Epithelial cell of proximal tubule (primary cell): ENCODE measurements at places on chromosomes 1 and 21. TPM values are rescaled to one million over a fixed set of nuclear protein-coding genes. Genes with fewer than 3 reads are reported as not detected.

DNA sequence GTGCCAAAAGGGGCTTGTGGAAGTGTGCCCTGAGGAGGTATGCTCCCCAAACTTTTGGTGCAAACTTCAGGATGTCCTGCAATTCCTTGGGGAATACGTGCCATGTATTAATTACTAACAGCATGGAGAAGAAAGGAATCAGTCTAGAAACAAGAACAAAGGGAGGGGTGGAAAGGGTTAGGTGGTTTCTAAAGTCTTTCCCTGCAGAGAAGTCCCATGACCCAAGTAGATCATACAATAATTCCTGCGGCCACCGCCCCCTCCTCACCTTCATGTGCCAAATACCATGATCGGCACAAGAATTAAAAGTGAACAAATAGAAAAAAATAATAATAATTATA, 258.2 kb downstream of the PLPP3 start:
- DNase-seq = no peak

DNA sequence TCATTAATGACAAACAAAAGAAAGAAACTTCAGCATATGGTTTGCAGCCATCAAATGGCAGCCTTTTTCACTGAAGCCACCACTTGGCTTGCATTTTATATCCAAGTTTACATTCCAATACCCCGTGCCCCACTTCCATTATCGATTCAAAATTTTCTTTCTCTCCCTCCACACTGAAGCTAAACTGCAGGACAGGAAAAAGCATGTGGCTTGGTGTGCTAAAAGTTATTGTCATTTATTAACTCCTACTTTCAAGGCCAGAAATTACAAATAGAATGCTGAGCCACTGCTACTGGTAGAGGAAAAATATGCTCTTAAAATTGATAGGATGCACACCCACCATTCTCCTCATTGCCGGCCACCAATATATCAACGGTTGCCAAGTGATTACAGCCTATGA, 351.6 kb upstream of the DUSP10 start:
- no peak for DNase-seq

GRCh38 chr21:44845418-44846223, 27.8 kb upstream of the SUMO3 start:
- DNase-seq = no peak

GRCh38 chr1:236854605-236854983, 59.5 kb downstream of the MTR start:
- no peak for DNase-seq

DNA sequence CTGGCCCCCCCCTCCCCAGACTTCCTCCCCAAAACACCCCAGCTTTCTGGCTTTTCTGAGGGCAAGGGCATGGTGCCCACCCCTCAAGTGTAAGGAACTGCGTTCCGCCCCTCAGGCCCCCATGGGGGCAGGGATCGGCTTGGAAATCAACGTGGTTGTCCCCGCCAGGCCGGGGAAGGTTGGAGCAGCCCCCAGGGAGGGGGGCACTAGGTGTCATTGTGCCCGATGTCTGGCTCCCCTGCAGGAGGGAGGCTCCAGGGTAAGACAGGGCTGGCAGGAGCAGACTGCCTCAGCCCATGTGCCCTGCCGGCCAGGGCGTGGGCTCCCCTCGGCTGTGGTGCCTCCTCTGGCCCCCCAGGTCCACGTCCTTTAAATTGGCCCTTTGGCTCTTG, 7.4 kb upstream of the TFAP2E start:
- no peak for DNase-seq

GRCh38 chr1:21325231-21325718, 35.0 kb upstream of the ECE1 start:
- no peak for DNase-seq

DNA sequence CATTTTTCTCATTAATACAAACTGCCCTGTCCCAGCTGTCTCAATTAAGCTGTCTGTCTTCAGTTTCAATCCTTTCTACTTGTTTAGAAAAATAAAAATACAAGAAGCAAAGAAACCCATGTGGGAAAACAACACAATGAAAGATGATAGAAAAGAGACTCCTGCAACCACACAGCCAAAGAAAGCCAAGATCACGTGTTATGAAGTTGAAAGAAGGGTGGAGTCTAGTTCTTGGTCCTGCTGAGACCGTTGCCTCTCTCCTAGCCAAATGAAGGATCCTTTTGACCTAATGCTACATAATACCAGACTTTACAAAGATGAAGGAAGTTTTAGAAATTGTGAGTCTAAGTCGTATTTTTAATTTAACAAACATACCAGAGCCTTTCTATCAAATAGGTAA, 218.8 kb upstream of the RRP15 start:
- no peak for DNase-seq

DNA sequence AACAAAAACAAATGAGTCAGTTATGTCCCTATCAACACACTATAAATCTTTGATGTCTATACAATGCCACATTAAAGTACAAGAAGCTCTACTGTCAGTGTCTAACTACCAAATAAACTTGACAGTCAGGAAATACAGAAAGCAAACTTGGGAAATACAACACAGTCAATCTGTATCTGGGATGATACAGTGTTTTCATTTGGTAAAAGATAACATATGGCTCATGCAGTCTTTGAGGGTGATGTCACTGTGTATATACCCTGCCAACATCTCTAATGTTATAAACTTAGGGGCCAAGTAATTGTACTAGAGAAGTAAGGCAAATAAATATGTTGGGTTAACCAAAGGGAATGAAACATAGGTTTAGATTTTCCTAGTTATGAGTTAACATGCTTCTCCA, 552.5 kb upstream of the ADAMTS5 start:
- no peak for DNase-seq

DNA sequence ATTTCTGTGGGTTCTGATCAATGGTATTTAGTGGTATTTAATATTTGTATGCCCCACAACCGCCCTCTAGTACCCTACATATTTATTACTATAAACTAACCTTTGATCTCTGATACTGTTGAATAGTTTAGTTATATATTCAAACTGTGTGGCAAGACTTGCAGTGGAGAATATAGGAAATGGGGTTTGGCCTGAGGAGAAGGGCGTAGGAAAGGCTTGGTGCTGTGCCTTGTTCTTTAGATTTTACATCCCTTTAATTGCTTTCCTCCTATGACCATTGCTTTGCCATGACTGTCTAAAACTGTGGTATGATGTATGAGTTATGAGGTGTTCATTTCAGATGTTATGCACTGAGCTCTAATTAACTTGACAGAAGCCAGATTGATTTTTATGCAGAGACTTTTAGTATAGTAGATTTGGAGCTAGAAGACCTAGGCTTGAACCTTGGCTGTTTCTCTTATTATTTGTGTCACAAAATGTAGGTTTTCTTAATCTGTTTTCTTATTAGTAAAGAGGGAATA, 18.6 kb downstream of the DISP1 start:
- DNase-seq = no peak

GRCh38 chr1:81950037-81950436, 149.3 kb downstream of the ADGRL2 start:
- no peak for DNase-seq

DNA sequence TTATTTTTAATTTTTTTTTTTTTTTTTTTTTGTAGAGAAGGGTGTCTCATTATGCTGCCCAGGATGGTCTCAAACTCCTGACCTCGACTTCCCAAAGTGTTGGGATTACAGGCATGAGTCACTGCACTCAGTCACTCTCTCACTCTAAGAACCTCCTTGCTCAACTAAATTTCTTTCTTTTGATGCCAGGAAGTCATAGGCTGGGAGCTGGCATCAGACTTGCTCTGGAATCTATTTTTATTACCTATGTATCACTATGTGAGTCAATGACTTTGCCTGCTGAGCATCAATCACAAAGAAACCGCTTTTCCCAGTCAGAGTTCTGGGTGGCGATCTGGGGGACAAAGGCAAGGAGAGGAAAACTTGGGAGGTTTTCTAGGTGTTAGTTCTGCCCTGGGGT, 35.5 kb upstream of the PARP1 start:
- DNase-seq = peak; percentile 39

DNA sequence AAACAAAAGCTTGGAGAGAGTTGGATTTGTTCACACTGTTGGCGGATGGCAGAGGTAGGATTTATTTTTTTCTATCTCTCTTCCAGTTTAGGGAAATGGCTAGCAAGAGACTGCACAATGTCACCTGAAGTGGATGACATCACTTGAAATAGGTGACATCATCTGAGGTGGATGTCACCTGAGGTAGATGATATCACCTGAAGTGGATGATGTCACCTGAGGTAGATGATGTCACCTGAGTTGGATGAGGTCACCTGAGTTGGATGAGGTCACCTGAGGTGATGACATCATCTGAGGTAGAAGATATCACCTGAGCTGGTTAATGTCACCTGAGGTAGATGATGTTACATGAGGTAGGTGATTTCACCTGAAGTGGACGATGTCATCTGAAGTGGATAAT, 413.4 kb downstream of the DSCAM start:
- DNase-seq = no peak

GRCh38 chr1:10697621-10698160, 98.8 kb downstream of the CASZ1 start:
- no peak for DNase-seq

DNA sequence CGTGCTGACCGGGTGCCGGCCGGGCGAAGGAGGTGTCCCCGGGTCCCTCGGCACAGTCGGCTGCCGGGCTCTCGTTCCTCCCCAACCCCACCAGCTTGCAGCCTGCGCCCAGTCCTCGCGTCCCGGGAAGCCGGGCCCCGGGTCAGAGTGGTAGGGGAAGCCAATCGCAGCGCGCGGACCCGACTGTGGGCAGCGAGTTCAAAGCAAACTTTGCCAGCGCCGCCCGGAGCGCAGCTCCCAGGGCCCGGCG, 328 bp downstream of the MYCL start:
- DNase-seq = no peak

GRCh38 chr1:229716069-229716468, 90.0 kb downstream of the URB2 start:
- no peak for DNase-seq

DNA sequence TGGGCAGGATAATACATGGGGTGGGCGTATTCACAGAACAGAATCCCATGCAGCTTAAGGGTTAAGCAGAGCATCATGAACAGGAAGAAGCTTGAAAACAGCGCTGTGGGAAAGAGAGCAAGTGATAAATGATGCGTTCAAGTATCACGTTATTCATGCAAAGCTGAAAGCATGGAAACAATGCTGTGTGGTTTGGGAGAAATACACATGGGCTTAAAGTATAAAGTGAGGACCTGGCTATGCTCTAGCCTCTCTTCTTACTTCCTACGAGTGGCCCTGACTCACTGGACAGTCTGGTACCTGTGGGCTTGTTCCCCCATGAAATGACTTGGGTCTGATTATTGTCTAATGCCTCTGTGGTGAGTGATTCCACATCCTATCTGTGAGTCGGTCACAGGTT, 25.7 kb downstream of the TMPRSS2 start:
- DNase-seq = no peak

DNA sequence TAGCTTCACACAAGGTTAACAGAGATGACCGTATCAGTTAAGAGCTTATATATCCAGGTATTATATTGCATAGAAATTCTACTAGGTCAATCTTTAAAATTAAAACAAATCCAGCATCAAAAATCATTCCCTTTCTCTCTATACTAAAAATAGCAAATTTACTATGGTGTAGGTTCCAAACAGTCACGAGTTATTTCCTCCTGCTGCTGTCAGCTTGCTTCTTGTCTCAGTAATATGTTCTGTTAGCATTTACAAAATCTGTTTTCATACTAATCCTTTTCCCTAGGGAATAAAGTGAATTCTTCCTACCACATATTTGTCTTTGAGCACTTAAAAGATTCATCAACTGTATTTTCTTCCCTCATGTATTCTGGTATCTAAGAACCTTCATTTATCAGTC, 2.5 kb downstream of the WDR26 start:
- no peak for DNase-seq

- no peak for DNase-seq
Measured at GRCh38 chr21:33047231-33047630, 21.5 kb downstream of the OLIG2 start.

DNA sequence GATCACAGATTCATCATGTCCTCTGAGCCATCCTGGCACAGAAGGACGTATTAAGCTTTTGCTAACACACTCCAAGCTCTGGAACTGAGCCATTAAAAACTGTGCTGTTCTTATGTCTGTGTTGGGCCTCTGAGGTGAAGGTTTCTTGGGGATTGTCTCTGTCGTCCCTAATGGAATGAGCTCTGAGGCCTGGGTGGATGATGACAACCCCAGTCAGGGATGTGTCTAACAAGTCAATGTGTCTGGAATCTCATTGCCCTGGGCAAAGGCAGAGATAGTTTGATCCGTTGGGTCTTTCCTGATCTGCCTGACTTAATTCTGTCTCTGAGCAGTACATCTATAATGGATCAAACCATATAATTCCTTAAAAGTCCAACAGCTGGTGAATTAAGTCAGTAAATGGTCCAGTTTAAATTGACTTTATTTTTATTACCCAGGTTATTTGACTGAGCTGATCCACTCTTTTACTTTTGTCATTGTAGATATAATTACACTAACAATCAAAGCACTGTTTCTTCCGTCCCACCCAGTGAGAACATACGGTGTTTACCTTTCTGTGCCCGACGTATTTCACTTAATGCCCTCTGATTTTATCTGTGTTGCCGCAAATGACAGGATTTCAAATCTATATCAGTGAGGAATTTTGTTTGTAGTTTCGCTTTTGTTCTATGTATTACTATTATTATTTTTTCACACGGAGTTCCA, 38.8 kb upstream of the OR2B11 start:
- no peak for DNase-seq

DNA sequence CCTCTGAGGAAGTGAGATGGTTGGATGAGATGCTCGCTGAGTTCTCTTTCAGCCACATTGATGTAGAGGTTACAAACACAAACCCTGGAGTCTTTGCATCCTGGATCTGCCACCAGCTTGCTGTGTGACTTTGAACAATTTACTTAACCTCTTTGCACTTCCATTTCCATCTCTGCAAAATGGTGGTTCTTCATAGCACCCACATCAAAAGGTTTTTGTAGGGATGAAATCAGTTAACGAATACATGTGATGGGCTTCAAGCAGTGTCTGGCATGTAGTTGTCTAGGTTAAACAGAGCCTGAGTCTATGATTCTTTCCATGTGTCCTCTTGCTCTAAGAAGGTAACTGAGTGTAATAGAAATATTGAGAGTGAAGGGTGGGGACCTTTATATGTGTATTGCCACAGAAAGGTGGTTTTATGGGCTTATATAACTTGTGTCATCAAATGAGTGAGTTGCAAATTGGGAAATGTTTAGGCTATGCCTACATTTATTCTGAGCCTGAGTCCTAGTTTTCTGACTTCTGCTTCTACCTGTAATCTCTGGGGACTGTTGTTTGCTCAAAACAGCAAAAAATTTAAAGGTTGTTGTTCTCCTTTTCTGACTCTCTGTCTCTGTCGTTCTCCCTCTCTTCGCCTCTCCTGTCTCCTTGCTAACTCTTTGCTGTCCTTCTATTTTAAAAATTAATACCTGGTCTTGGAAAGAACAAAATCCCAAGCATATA, 27.3 kb upstream of the LRRN2 start:
- no peak for DNase-seq

GRCh38 chr1:46503421-46503820, 13.8 kb downstream of the DMBX1 start:
- no peak for DNase-seq

Gene S100A8
- not detected in 2 replicates for total RNA-seq

Gene GPR157
- total RNA-seq = 1.7 and 3.0 TPM in 2 replicates

Gene SYPL2
- 0.12 TPM in 1 of 2 replicates, not detected in the other for total RNA-seq

Gene FCRL5
- not detected in 2 replicates for total RNA-seq

Gene LMOD1
- not detected in 2 replicates for total RNA-seq

Gene MATN1
- total RNA-seq = not detected in 2 replicates

Gene FAM131C
- total RNA-seq = 0.46 TPM in 1 of 2 replicates, not detected in the other

Gene LCE2A
- total RNA-seq = not detected in 2 replicates

Gene FAM110D
- total RNA-seq = not detected in 2 replicates

Gene SPRR1B
- total RNA-seq = 0.75 TPM in 1 of 2 replicates, not detected in the other

Gene AK5
- 9.3 and 25.0 TPM in 2 replicates for total RNA-seq

Gene GJB4
- total RNA-seq = 0.87 and 2.9 TPM in 2 replicates

Gene CFHR5
- total RNA-seq = not detected in 2 replicates

Gene CELA3A
- not detected in 2 replicates for total RNA-seq

Gene PTPN7
- total RNA-seq = 0.06 TPM in 1 of 2 replicates, not detected in the other
